ENCODE measurements at places on chromosomes 4 and X.

GRCh38 chrX:155968326-155968661 is 29.2 kb upstream of the IL9R start:
- no peak for DNase-seq

DNA sequence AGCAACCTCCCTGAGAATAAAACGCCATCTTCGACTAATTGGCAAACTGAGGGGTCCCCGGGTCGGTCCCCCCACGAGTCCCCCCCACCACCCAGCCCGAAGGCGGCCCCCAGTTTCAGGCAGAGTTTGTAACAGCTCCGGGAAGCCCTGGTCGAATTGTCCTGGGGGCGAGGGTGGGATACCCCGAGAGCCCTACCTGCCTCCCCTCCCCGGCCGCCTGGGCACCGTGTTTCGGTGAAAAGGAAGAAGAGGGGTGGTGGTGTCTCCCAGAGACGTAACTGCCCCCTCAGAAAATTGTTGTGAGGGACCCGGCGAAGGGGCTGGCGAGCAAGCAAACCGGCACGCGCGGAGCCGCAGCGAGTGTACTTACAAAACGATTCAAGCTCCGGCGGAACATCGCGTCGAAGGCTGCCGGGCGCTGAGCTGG is 1.2 kb downstream of the ATP11C start:
- no peak for DNase-seq

- DNase-seq, result no peak
Observed at GRCh38 chrX:25004040-25004439, 11.7 kb downstream of the ARX start.

- no peak for DNase-seq
Observed at GRCh38 chr4:51931461-51931860, 88.5 kb downstream of the DCUN1D4 start.

DNA sequence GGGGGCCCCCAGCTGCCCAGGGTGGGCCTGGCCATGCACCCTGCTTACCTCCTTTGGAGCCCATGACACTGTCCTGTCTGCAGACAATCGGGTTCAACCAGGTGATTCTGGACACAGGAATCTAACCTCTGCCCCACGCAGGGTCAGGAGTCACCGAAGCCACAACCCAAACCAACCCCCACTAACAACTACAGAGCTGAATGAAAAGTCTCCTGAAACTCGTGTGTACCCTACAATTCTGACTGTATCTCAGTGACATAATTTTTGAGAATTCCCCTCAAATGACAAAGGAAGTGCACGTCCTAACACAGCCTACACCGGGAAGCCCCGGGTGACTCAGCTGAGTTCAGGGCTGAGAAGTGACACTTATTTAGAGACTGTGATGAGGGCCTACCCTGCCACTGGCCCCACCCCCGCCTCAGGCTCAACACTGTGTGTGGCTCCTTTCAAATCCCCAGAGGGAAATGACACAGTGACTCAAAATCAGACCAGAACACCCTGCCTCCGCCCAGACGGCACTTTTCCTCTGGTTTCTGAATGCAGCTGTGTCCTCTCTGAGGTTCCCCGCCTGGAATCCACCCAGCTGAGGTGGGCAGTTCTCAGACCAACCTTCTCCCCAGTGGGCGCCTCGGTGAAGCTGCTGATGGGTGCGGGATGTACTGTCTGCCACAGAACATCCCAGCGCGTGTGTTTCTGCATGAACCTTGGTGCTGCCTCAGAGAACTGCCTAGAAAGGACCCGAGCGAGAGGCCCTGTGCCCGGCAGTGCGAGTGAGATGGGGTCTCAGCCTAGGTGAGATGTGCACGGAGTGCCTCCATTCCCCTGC is 9.9 kb downstream of the TNIP2 start:
- DNase-seq, result peak; percentile 87

GRCh38 chr4:141669501-141669900 is 33.1 kb downstream of the IL15 start:
- DNase-seq, result no peak

All from GM12891 (cell line).